ENCODE measurements at places on chromosomes 16 and 17.

DNA sequence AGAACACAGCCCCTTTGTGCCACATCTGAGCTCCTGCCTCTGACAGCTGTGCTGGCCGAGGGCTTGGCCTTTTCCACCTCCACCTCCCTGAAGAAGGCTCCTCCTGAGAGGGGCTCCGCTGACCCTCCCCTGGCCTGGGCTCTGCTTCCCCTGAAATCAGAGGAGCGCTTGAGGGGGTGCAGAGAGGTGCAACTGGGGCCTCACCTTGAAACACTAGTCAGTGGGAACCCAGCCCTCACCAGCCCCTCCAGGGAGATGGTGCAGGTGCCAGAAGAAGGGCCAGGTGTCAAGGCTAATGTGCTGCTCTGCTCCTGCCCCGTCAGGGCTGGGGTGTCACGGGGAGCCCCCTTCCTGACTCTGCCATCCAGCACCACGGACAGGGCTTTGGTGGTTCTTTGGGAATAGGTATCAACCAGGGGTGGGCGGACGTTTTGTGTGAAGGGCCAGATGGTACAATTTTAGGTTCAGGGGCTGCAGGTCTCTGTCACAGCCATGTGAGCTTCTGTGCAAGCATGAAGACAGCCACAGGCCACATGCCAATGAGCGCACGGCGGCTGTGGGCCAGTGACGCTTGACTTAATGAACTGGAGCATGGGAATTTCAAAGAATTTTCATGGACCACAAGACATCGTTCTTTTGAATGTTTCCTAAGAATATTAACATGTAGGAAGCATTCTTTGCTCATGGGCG lies 2.1 kb upstream of the ZG16B start:
- no peak for DNase-seq

DNA sequence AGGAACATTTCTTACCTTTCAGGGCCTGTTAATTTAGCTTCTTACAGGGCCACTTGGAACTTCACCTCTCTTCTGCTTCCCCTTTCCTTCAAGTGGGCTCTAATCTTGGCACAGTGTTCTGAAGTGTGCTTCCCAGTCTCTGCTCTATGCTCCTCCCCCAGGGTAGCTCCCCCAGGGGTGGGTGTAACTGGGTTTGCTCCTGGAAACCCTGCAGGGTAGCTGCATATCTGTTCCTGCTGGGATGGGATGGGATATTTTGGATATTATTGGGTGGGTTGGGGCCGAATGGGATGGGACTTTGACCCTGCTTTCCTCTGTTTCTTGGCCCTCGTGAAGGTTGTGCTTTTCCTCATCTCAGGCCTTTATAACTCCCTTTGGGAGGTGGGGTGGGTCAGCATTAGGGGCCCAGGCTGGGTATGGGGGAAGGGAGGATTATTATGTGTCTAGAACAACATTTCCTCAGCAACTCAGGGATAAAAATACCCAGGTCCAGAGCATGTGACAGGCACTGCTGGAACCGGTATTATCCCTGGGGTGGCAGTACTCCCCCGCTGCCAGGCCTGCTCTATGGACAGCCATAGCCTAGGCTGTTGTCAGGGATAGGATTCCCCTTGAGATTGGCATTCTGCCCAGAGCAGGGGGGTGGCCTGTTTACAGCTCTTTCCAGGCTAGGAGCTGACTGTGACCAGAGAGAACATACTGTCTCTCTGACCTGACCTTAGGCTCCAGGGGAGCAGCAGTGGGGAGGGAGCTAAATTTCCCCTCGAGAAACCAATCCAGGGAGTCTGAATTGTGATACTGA lies 5.0 kb downstream of the NFE2L1 start:
- peak; percentile 76 for DNase-seq

DNA sequence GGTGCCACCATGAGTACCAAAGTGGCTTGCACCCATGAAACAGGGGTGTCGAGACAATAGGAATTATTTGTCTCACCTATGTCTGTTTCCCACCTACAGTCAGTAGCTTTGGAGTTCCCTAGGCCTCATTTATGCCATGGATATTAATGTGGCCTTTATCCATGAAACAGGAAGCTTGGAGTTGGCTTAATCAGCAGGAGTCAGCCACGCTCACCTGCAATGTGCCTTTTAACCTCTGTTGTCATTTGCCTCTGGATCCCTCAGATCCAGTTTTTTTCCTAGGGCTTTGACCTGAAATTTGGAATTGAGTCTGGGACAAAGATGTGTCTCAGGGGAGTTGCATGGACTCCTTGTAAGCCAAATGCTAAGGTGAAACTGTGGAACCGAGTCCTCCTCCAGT lies 44.4 kb downstream of the TAOK1 start:
- no peak for DNase-seq

DNA sequence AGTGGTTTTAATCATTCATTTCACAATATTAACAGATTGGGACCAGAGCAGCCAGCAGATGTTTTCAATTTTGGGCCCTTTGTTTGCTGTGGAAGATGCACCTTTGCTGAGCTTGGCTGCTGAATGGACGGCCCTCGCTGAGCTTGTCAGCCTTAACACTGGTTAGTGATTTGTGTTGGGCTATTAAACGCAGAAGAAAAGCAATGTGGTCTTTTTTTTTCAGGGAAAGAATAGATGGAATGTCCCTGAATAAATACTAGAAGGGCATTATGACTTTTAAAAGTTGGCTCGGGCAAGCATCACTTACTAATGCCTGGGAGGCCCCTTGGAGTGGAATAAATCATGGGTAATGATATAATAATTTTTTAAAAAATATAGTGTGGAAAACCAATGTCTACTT lies 297.0 kb downstream of the MAP2K6 start:
- DNase-seq: no peak

GRCh38 chr17:68294196-68294555 lies 2.9 kb downstream of the ARSG start:
- DNase-seq: peak; percentile 86

- DNase-seq: no peak
Measured at GRCh38 chr16:37511-37910, 15.9 kb downstream of the POLR3K start.

GRCh38 chr16:24526701-24527495 lies 12.5 kb upstream of the RBBP6 start:
- DNase-seq: no peak

DNA sequence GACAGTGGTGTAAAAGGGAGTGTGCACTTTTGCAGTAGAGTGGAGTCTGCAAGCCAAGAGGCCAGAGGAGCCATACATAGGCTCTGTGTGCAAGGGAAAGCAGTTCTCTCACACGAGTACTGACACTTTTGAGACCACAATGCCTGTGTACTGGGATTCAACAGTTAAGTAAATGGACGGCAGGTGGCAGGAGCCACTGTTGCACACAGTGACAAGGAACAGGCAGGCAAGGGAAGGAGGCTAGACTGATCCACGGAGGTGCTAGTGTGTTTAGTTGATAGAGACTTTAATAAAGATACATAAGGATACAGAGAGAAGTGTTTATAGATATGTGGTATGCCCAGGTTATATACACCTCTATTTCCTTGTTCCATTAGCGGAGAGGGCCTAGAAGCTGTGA lies 67.0 kb downstream of the MPRIP start:
- DNase-seq: no peak

- DNase-seq: no peak
Measured at GRCh38 chr17:46195217-46195855, 2.1 kb upstream of the KANSL1 start.

DNA sequence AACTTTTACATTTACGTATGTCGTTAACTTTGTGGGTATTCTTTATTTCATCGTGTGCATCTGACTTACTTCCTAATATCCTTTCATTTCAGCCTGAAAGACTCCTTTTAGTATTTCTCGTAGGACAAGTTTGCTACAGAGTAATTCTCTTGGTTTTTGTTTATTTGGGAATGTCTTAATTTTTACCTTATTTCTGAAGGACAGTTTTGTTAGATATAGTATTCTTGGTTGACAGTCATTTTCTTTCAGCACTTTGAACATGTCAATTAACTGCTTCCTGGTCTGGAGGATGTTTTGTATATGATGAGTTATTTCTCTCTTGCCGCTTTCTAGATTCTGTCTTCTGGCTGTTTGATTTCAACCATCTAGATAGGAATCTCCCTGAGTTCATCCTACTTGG lies 109.2 kb upstream of the NACA2 start:
- DNase-seq: no peak

DNA sequence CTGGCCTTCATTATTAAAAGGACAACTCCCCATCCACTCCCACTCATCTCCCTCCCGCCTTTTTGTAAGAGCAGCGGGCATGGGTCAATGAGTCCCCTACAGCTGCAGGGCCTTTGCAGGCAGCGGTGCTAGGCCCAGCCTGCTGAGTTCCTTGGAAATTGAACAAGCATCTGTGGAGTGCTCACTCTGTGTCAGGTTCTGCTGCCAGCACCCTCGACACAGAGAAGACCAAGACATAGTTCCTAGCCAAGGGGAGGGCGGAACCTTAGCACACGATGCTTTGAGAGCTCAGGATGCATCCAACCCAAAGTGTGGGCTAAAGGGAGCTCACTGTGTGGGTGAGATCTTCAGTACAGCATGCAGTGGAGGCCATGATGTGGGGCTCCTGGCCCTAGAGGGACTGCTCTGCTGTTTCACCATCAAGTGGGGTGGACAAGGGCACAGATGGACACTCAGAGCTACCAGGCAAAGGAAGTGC lies 27.6 kb downstream of the RMI2 start:
- no peak for DNase-seq

- no peak for DNase-seq
Measured at GRCh38 chr17:8855477-8856204, 11.8 kb downstream of the PIK3R6 start.

- no peak for DNase-seq
Measured at GRCh38 chr16:58337090-58337444, 42.2 kb upstream of the PRSS54 start.

GRCh38 chr17:48543854-48544348 lies 1.0 kb downstream of the HOXB2 start:
- no peak for DNase-seq

DNA sequence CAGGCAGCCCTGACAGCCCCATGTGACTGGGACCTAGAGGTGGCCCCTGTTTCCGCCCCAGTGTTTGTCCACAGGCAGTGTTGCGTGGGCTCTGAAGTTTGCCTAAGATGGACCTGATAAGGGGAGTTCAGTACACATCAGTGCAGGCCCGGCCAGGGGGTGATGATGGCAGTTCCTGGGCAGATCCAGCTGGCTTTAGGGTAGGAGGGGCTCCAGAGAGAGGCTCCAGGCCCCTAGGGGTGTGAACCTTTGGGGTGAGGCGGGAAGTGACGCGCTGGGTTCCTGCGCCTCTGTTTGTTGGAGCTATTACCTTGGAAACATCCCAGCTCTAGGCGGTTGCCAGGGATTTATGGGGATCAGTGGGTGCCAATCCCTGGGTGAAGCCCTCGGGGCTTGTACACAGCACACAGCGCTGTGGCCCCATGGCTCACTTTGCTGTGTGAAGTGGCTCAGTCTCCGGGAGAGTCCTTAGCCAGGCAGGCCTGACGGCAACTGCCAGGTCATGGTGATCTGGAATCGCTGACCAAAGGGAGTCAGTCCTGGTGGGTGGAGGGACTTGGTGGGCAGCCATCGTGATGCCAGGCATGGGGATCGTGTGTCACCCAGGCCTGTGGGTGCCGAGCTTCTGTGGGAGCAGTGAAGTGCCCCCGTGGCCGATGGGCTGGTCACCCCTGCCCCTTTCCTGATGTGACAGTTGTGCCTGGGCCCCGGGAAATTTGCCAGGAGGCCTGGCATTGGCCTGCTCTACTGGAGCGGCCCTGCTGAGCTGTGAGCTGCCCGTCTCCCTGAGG lies 146.1 kb downstream of the SEC14L1 start:
- no peak for DNase-seq

DNA sequence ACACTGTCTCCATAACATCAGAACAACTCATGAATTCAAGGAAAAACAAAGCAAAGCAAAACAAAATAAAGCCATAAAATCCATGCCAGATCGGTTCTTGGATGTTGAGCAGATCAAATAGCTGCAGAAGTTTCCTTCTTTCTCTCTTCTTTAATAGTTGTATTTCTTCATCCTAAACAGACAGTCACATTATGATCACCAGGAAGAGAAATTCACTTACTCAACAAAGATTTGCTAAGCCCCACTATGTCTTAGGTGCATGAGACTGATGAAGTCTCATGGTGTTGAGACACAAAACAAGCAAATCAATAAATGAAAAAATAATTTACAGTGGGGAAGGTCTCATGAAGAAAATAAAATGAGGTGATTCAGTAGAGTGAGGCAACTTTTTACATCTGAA lies 72.8 kb downstream of the WIPI1 start:
- no peak for DNase-seq

DNA sequence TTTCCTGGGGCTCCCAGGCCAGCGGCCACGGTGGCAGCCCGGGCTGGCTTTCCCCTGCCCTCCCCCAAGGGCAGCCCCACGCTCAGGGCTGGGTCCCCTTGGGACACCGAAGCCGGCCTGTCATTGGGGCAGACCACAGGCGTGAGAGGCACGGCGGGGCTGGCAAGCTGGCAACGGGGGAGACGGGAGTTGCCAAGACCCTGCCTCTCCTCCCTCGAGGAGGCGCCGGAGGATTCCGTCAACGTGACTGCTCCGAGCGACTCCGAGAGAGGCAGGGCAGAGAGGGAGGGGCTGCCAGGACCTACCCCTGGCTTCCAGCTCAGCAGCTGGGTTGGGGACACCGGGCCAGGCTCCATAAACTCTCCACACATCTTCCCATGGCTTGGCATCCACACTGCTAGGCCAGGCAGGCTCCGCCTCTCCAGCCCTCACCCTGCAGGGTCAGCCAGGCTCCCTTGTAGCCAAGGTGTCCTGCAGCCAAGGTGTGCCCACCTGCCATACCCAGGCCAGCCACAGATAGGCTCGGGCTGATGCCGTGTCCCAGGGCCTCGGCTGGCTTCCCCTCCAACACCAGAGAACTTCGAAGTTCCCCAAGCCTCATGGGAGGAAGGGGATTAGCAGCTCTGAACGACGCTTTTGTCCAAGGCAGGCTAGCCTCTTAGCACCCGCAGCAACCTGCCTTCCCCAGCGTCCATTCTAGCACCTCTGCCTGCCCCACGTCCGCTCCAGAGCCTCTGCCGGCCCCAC lies 25.5 kb downstream of the TIMM22 start:
- DNase-seq: no peak

GRCh38 chr17:8412089-8412488 lies 14.5 kb upstream of the RNF222 start:
- no peak for DNase-seq

GRCh38 chr17:73061161-73061560 lies 31.3 kb downstream of the SLC39A11 start:
- no peak for DNase-seq

- DNase-seq: no peak
Measured at GRCh38 chr17:77325577-77326075, 184.9 kb downstream of the SEC14L1 start.

DNA sequence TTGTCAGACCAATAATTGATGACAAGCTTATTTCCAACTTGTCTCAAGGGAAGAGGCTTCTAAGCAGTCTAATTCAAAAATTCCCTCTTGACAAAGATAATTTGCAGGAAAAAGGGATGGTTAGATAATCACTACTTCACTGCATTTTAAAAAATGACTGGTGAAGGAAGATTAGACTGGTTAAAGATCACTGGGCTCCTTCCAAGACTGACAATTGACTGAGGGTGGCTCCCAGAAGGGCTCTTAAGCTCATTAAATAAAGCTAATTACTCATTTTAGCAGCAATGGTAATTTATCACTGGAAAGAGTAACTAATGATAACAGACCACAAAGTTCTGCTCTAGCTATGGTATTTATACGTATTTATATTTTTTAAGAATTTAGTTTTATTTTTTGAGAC lies 4.4 kb upstream of the HEATR3 start:
- DNase-seq: no peak

- DNase-seq: no peak
Measured at GRCh38 chr17:73650617-73651200, 6.5 kb upstream of the SDK2 start.

GRCh38 chr16:3597226-3597625 lies 14.2 kb downstream of the SLX4 start:
- DNase-seq: no peak

- DNase-seq: peak; percentile 75
Measured at GRCh38 chr17:35747540-35748017, 5.5 kb downstream of the GAS2L2 start.

GRCh38 chr17:46212634-46213435 lies 19.6 kb upstream of the KANSL1 start:
- DNase-seq: peak; percentile 65

All from HAP-1 (cell line).